T47D (cell line): ENCODE measurements at places on chromosomes 1 and 21.

DNA sequence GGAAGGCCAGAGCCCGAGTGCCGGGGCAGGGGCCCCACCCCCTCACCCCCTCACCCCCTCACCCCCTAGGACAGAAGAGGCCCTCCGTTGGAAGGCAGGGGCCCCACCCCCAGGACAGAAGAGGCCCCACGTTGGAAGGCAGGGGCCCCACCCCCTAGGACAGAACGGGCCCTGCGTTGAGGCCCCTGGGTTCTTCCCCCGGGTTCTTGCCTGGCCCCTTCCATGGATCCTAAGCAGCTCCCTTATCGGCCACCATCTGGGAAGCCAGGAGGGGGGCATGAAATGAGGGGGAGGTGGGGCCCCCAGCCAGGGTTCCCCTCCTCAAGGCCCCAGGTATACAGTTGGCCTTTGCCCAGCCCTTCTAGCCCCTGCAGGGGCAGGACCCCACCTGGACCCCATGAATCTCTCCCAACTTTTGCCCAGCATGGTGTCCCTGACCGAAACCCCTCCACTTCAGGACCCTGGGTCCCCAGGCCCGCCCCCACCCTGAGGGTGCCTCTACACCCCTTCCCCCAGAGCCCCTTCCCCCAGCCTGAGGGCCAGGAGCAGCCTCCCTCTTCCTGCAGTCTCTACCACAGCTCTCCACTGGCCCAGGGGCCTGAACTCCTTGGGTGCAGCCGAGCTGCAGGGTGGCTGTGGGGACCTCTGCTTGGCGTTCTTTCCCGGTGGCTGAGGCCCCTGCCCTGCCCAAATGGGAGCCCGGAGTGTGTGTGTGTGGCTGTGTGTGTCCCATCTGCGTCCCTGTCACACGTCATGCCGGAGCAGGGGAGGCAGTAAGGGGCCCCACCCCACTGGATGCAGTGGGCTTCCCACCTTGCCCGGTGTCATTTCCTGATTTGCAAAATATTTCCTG lies 4.3 kb upstream of the VWA1 start:
- no peak for DNase-seq

GRCh38 chr1:35860696-35861095 lies 22.3 kb upstream of the AGO1 start:
- DNase-seq: no peak

- DNase-seq: no peak
Measured at GRCh38 chr21:45435405-45435981, 30.5 kb downstream of the COL18A1 start.

DNA sequence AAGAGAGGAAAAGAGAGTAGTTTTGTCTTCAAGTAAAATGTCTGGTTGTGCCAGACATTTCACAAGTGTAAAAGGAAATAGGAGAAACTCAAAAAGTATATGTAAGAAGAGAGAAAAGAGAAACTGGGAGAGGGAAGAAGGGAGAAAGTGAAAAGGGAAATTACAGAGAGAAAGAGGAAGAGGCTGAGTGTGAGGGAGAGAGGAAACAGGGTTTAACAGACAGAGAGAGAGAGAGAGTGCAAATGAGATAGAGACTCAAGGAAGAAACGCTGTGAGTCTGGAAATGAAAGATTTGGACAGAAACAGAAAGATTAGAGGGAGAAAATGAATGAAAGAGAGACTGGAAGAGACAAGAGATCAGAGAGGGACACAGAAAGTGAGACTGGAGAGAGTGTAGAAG lies 806.2 kb downstream of the PLA2G4A start:
- no peak for DNase-seq

DNA sequence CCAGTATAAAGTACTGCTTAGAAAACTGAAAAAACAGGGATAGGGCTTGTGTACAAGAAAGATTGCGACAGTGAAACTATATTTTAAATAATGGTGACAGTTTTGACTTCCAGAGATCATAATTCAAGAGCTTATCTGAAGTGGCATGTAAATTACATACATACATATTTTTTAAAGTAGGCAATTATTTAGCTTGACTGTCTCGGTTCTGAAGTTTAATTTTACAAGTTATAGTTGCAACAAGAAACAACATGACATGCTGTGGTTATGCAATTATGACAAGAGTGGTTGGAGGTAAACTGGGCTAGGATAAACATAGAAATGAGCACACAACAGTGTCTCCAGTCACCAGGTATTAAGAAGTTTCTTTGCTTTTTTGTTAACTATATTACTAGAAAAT lies 4.1 kb downstream of the C1orf21 start:
- DNase-seq: no peak

DNA sequence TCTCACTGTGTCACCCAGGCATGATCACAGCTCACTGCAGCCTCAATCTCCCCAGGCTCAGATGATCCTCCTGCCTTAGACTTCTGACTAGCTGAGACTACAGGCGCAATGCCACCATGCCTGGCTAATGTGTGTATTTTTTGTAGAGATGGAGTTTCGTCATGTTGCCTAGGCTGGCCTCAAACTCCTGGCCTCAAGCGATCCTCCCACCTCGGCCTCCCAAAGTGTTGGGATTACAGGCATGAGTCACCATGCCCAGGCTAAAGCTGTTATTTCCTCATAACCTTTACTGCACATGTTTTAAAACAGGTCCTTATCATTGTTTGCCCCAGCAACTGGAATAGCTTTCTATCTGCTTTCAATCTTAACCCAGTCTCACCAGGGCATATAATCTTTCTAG lies 2.9 kb downstream of the SARS1 start:
- no peak for DNase-seq

- DNase-seq: no peak
Measured at GRCh38 chr1:29122682-29123052, 1.0 kb downstream of the TMEM200B start.
